ENCODE measurements at places on chromosomes 2 and 18.

DNA sequence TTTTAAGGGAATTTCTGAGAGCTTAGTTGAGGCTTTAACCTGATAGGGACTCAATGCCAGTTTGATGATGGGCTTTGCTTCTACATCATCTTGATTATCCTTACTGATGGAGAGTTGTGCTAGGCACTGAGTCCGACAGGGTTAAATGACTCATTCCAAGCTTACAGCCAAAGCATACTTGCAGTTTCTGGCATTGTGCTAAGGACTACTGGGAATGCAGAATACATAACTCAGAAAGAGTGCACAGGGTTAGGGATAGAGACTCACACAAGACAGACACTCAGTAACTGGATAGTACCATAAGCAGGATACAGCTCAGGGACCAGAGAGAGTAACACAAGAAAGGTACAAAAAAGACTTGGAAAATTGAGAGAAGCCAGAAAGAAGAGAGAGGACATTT lies 94.1 kb upstream of the SLC14A2 start:
- H3K36me3 ChIP-seq: no peaks in the 10 kb centered on the region
- H3K4me3 ChIP-seq: no peak overlapping the region
- DNase-seq: no peak
- H3K27ac ChIP-seq: no peak overlapping the region
- no peaks in the 10 kb centered on the region for H3K27me3 ChIP-seq
- H3K4me1 ChIP-seq: no peaks in the 10 kb centered on the region

GRCh38 chr2:44994377-44994776 lies 14.9 kb downstream of the SIX2 start:
- no peak overlapping the region for H3K4me3 ChIP-seq
- no peaks in the 10 kb centered on the region for H3K4me1 ChIP-seq
- no peak for DNase-seq
- H3K27ac ChIP-seq: no peak overlapping the region

GRCh38 chr2:45918463-45919159 lies 267.1 kb downstream of the PRKCE start:
- no peak overlapping the region for H3K4me3 ChIP-seq
- no peaks in the 10 kb centered on the region for H3K27me3 ChIP-seq
- no peaks in the 10 kb centered on the region for H3K36me3 ChIP-seq
- no peak overlapping the region for H3K27ac ChIP-seq

GRCh38 chr2:3110555-3110954 lies 267.1 kb downstream of the EIPR1 start:
- no peak overlapping the region for H3K4me3 ChIP-seq
- H3K36me3 ChIP-seq: no peaks in the 10 kb centered on the region
- H3K27ac ChIP-seq: no peak overlapping the region
- no peak for DNase-seq

DNA sequence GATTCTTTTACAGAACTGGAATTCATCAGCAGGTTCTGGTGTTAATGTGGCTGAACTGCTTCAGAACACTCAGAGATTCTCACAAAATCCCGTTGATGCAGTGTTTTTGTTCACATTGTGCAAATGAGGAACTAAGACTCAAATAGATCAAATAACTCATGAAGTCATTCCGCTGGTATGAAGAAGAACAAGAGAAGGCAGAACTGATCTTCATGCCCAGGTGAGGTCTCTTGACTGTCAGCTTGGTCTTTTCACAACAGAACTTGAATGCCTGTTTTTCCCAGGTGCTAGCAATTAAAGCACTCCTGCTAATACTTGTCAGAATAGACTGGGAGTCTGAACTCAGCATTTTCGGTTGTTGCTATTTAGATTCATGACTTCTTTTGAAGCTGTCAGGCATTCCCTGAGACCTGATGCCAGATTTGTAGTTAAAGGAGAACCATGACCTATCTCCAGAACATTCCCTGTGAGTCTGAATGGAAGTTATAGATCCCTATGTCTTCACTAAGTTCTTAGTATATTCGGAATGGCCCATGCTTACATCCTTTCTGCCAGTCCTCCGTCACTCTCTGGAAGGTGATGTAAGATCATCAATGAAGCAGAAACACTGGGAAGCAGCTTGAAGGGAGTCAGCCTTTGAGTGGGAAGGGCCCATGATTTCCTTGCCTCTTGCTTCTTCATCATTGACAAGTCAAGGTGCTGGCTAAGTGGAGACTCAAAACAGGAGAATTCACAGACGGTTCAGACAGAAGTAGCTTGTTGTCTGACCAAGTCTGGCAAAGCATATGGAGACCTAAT lies 155.7 kb downstream of the MTCL1 start:
- H3K27me3 ChIP-seq: no peaks in the 10 kb centered on the region
- H3K36me3 ChIP-seq: no peaks in the 10 kb centered on the region
- H3K4me3 ChIP-seq: no peak overlapping the region
- no peak overlapping the region for H3K27ac ChIP-seq
- H3K4me1 ChIP-seq: no peaks in the 10 kb centered on the region
